H1 (cell line): ENCODE measurements at places on chromosomes 3 and 15. TPM values are rescaled to one million over a fixed set of nuclear protein-coding genes. Genes with fewer than 3 reads are reported as not detected.

The WDR93 gene
- 0.03 and 0.08 TPM in 2 replicates for polyA plus RNA-seq

GRCh38 chr3:53863145-53863544 is 16.8 kb downstream of the IL17RB start:
- H3K36me3 ChIP-seq = peaks cover 37% of the 10 kb centered on the region
- no peak overlapping the region for H3K4me3 ChIP-seq
- no peaks in the 10 kb centered on the region for H3K4me1 ChIP-seq
- no peak for DNase-seq
- no peak overlapping the region for H3K27ac ChIP-seq

GRCh38 chr15:62847900-62848489 is 194.6 kb upstream of the TPM1 start:
- no peaks in the 10 kb centered on the region for H3K27me3 ChIP-seq
- H3K4me1 ChIP-seq = peaks cover 23% of the 10 kb centered on the region
- H3K36me3 ChIP-seq = no peaks in the 10 kb centered on the region
- peak; percentile 87 for DNase-seq
- no peak overlapping the region for H3K4me3 ChIP-seq

- H3K27ac ChIP-seq = no peak overlapping the region
- DNase-seq = no peak
- H3K4me3 ChIP-seq = no peak overlapping the region
- no peaks in the 10 kb centered on the region for H3K4me1 ChIP-seq
- no peaks in the 10 kb centered on the region for H3K27me3 ChIP-seq
Observed at GRCh38 chr3:59286791-59287531, 237.1 kb upstream of the CFAP20DC start.

- H3K36me3 ChIP-seq = no peaks in the 10 kb centered on the region
- H3K27ac ChIP-seq = no peak overlapping the region
- H3K4me3 ChIP-seq = no peak overlapping the region
- H3K4me1 ChIP-seq = no peaks in the 10 kb centered on the region
- no peak for DNase-seq
Observed at GRCh38 chr15:58840048-58840447, 68.9 kb downstream of the MINDY2 start.

GRCh38 chr15:34501131-34501530 is 63.5 kb upstream of the GOLGA8A start:
- H3K4me1 ChIP-seq = no peaks in the 10 kb centered on the region
- no peaks in the 10 kb centered on the region for H3K27me3 ChIP-seq
- DNase-seq = no peak
- no peak overlapping the region for H3K27ac ChIP-seq
- H3K4me3 ChIP-seq = no peak overlapping the region

The ZNF654 gene
- 0.47 and 0.82 TPM in 2 replicates for polyA plus RNA-seq

DNA sequence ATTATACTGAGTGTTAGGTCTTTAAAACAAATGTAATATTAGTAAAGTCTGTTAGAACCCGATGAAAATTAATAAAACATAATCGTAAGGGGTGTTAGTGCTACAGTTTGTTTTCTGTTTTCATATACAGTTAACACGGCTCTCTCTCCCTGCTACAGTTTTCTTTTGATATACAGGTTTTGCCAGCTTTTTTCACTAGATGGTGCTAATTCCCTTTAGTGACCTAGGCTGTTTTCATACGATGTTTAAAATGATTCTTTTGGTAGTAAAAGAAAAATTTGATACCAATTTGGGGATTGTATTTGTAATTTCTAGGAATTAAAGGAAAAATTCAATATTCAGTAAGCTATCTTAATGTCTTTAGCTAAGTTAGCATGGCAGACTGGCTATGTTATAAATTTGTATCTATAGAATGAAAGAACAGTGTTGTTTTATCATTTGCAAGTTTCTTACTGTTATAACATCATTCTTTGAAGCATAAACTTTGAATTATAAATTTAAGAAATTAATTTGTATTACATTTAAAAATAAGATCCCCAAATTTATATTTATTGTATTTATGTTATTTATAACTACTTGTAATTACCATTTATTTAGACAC is 11.5 kb downstream of the APH1B start:
- H3K27me3 ChIP-seq = no peaks in the 10 kb centered on the region
- no peaks in the 10 kb centered on the region for H3K4me1 ChIP-seq
- no peaks in the 10 kb centered on the region for H3K36me3 ChIP-seq
- DNase-seq = no peak
- H3K27ac ChIP-seq = no peak overlapping the region
- no peak overlapping the region for H3K4me3 ChIP-seq
